Dermis microvascular lymphatic vessel endothelial cell (primary cell): ENCODE measurements at places on chromosomes 7 and 10. TPM values are rescaled to one million over a fixed set of nuclear protein-coding genes. Genes with fewer than 3 reads are reported as not detected.

TMEM184A gene
- under 0.01 and 0.13 TPM in 2 replicates for total RNA-seq

ANKRD30A gene
- not detected in 2 replicates for total RNA-seq

AKR1C8 gene
- total RNA-seq, result not detected in 2 replicates

C10orf105 gene
- under 0.01 TPM in 1 of 2 replicates, not detected in the other for total RNA-seq

EEPD1 gene
- 1.0 and 1.3 TPM in 2 replicates for total RNA-seq

GRCh38 chr10:13272164-13272571, 27.7 kb downstream of the PHYH start:
- no peak for DNase-seq

GRCh38 chr7:99525713-99526440, 21.4 kb downstream of the ZKSCAN5 start:
- peak; percentile 19 for DNase-seq

GRCh38 chr7:92150450-92151017, 16.3 kb upstream of the CYP51A1 start:
- no peak for DNase-seq

DNA sequence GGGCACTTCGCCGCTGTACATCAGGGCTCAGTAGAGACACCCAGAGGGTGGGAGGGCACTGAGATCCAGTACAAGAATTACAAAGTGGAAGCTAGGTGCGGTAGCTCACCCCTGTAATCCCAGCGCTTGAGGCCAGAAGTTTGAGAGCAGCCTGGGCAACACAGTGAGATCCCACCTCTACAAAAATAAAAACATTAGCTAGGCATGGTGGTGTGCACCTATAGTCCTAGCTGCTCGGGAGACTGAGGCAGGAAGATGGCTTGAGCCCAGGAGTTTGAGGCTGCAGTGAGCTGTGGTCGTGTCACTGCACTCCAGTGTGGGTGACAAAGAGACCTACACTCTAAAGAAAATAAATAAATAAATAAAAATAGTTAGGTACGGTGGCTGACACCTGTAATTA, 64.0 kb downstream of the CLEC2L start:
- DNase-seq, result no peak

DNA sequence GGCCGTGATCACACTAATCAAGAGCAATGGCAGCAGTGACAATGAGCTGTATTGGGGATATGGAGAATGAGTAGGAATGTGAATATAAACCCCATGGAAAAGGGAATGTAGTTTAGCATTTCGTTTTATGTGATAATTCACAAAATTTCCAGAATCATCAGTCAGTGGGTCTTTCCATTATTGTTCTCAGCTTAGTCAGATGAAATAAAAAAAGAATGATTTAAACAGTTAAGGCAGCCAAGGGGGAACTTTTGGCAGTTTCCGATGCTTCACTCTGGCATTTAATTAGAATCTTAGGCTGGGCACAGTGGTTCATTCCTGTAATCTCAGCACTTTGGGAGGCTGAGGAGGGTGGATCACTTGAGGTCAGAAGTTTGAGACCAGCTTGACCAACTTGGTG, 86.6 kb downstream of the PRTFDC1 start:
- no peak for DNase-seq

DNA sequence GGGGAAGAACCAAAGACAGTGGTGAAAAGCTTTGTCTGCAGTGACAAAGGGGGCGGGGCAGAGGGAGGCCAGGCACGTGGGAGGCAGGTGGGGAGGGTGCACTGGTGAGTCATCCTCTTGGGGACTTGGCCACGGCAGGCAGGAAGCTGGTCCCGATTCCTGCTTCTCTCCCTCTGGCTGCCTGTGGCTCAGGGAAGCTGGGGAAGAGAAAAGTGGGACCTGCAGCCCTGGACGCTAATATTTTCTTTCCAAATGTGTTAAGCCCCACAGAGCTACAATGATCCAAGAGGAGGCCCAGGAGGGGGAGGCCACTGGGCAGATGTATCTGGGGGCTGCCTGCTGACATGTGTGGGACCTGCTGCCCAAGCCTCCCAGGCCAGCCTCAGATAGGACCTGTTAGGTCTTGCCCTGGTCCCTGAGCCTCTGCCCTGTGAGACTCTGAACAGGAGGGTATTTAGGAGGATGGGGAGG, 231.8 kb downstream of the KCNMA1 start:
- DNase-seq, result peak; percentile 40
